Kidney tubule cell (primary cell): ENCODE measurements at places on chromosomes 6 and 20.

GRCh38 chr6:31510007-31510406, 12.1 kb downstream of the MICB start:
- DNase-seq, result no peak

- DNase-seq, result no peak
Observed at GRCh38 chr6:121110733-121111132, 223.5 kb downstream of the TBC1D32 start.

DNA sequence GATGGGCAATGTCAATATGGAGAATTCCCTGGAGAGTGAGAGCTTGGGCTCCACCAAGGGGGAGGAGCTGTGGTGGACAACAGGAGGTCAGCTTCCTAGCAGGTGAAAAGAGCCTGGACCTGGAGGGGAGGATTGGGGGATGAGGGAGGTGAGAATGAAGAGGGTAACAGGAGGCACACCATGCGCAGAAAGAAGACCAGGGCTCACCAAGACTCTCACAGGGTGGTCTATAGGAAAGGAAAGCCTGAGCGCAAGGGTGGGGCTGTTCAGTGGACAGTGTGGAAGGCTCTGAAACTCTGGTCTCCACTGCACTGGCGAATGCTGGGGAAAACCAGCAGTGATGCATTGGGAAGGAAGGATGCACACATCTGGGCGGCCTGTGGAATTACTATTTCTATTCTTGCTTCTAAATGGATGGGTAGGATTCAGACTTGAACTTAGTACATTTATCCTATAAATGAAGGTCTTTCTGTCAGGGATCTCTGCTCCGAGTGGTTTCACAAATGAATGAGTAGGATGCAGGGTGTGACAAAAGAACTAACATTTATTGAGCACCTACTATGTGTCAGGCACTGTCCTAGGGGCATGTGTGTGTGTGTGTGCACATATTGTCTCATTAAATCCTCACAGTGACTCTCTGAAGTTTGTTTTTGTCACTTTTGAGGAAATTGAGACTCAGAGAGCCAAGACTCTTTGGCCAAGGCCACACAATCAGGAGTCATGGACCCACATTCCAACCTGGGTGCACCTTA, 152.7 kb downstream of the CD83 start:
- DNase-seq, result no peak

DNA sequence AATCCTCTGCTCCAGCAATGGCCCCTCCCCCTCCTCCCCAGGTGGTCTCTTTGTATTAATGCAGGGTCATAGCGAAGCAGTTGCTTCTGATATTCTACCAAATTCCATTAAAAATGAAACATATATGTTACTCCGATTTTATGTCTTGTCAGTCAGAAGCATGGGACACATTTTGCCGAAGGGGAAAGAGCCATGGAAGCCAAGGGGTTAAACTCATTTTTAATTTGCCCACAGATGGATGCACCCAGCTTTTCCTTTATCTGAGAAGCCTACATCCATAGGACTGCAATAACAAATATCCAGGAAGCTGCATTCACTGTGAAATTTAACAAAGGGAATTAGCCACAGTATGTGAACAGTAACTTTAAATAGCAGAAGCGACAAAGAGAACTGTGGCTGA, 688.2 kb downstream of the QKI start:
- no peak for DNase-seq

- no peak for DNase-seq
Observed at GRCh38 chr20:25248786-25249172, 894 bp downstream of the PYGB start.

DNA sequence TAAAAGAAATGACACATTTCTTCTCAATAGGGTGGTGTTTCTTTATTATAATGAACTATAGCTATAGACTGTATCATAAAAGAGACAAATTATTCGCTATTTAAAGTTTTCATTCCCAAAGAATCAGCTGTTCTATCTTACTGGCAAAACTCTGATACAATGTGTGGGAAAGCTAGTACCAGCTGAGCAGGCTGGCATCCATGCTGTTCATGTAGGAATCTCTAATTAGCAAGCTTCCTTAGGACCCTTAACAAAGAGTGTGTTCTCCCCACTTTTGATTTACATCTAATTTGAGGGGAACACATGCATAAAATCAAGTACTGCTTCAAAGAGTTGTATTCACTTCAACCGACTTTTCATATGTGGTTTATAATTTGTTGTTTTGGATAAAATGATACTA, 13.2 kb downstream of the STX16 start:
- no peak for DNase-seq

GRCh38 chr6:137119196-137120104, 54.0 kb downstream of the IL22RA2 start:
- DNase-seq, result no peak

- peak; percentile 92 for DNase-seq
Observed at GRCh38 chr6:167849846-167850459, 23.2 kb downstream of the AFDN start.
